ENCODE measurements at places on chromosomes 1 and 21. TPM values are rescaled to one million over a fixed set of nuclear protein-coding genes. Genes with fewer than 3 reads are reported as not detected.

DNA sequence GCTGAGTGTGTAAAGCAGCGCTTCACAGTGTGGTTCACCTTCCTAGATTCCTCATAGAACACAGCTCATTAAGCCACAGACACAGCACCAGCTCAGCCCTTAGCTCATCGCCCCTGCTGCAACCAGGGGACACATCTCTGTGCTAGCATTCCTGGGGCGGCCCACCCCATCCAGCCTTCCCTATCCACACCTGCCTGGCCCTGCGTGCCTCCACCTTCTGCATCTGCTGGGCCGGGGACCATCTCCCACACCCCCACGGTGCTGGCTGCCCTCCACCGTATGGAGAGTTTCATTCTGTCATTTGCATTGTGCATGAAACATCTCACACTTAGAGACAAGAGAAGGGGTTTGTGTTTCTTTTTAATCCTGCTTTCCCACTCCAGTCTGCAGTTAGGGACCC lies 35.8 kb upstream of the PRSS38 start:
- DNase-seq = no peak

DNA sequence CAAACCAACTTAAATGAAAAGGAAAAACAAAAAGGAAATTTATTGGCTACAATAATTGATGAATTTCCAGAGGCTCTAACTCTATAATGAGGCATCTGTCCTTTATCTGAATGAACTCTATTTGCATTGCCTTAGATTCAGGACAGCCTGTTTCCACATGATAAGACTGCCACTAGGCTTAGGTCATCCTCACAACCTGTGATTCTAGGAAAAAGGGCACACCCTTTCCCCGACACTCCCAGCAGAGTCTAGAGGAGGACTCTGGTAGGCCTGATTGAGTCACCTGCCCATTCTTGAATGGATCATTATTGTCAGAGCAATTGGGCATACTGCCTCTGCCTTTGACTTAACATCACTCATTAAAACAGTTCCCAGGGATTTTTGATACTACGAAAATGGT lies 262.8 kb downstream of the TPR start:
- peak; percentile 25 for DNase-seq

DNA sequence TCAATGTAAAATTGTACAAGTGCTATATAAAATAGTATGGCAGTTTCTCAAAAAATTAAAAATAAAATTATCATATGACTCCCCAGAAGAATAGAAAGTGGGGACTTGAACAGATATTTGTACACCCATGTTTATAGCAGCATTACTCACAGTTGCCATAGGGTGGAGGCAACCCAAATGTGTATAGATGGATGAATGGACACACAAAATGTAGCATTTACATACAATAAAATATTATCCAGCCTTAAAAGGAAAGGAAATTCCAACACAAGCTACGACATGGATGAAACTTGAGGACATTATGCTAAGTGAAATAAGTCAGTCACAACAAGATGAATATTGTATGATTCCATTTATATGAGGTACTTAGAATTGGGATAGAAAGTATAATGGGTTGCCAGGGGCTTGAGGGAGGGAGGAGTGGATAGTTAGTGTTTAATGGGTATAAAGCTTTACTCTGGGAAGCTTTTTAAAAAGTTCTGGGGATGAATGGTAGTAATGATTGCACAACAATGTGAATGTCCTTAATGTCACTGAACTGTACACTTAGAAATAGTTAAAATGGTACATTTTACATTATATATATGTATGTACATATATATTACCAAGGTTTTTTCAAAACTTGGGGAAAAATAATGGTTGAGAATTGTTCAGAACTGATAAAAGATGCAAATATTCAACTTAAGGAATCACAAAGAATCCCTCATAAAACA lies 53.0 kb upstream of the ADORA3 start:
- DNase-seq = no peak

DNA sequence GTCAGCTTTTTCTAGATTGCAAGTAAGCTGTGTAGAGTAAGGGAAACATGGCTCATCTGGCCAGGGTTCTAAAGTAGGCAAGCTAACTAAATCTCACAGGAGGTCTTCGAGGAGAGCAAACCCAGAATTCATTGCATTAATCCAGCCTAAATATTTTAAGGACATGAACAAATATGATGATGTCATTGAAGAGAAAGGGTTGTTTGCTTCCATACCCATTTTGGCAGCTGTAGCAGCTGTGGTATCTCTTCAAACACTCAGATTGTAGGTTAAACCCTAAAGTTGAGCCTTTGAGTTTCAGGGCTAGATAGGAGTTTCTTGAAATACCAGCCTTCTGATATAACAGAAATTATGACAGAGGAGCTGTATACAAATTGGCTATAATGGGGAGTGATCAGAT lies 200.5 kb upstream of the C1orf105 start:
- DNase-seq = no peak

DNA sequence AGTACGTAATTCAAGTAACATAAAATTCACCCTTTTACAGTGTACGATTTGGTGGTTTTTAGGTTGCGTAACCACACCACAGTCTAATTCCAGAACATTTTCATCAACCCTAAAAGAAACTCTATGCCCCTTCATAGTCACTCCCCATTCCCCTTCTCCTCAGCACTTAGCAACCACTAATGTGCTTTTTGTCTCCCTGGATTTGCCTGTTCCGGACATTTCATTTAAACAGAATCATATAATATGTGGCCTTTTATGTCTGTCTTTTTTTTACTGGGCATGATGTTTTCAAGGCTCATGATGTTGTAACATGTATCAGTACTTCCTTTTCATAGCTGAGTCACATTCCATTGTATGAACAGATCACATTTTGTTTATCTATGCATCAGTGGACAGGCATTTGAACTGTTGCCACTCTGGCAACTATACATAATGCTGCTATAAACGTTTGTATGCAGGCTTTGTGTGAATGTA lies 20.8 kb downstream of the OBSCN start:
- no peak for DNase-seq

DNA sequence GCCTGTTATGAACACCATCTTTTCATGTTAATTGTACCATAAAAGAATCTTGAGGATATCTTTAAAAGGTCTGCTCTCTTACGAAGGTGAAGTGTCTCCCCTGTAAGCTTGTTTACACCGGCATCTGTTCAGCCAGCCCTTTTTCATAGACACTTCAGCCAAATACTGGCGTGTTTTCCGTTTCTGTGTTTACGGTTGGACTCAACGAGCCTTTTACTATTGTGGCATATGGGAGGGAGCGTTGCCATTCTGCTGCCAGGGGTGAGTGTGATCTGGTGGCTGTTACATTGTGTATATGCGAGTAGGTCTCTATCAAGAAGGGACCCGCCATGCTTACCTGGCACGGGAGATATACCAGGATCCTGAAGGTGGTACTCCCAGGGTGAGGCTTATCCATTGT lies 433.8 kb downstream of the CAMTA1 start:
- no peak for DNase-seq

DNA sequence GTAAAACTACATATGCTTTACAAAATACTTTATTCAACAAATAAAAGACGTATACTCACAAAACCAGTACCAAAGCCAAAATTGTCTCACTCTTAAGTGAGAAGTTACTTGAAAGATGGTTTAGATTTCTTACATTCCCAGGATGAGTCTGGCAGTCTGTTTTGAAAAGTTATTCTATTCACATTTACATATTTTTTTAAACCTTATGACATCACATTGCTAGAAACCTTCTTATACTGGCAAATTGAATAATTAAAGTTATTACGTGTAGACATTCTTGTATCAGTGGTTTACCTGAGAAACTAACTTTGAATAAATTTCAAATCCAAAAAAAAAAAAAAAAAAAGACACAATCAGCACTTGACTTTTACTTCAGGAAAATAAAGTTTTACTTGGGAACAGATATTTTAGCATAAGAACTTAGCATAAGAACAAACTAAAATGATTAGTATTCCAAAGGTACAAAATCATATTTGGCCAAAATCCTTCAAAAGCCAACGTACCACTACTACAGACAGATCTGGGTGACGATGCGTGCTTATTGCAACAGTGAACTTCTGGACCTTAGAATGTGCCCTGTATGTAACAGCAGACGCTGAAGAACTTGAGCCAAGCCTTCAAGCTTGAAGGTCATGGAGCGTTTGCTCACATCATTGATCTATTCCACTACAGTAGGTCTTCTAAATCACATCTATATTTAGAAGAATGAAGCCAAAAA lies 2.5 kb downstream of the CDC42BPA start:
- DNase-seq = peak; percentile 33

GRCh38 chr1:47785118-47785517 lies 212.1 kb downstream of the TRABD2B start:
- no peak for DNase-seq

GRCh38 chr1:235325854-235326253 lies 2.1 kb downstream of the ARID4B start:
- no peak for DNase-seq

DNA sequence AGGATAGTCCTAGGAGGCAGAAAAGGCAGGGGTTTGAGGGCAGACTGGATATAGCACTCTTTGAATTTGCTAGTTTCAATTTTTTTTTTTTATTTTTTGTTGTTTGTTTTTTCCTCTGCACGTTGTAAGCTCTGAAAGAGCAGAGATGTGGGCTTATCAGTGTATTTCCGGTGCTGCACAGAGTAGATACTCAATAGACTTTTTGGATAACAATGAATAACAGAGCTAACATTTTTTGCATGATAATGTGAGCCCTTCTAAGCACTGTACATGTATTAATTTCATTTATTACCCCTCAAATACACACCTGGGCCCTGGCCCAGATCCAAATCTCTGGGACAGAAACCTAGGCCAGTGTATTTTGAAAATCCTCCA lies 17.1 kb upstream of the PARP1 start:
- no peak for DNase-seq

DNA sequence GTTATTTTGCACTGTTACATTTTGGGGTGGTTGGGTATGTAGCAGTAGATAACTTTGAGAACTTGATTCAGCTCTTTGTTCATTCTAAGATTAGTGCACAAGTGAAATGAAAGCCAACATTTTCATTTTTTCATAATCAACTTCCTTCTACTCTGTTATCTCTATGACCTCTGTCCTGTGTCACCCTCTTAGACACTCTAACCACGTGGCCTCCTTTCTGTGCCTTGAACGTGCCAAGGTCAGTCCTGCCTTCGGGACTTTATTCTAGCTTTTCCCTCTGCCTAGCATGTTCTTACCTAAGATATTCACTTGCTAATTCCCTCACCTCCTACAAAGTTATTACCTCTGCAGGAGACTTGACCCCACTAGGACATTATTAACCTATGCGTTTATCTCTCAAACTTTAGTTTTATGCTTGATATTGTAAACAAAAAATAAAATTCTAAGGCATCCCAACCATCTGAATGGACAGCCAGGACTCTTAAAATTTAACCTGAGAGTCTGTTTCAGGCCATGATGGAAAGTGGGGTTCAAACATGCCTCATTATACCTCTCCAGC lies 19.2 kb upstream of the EDEM3 start:
- no peak for DNase-seq

DNA sequence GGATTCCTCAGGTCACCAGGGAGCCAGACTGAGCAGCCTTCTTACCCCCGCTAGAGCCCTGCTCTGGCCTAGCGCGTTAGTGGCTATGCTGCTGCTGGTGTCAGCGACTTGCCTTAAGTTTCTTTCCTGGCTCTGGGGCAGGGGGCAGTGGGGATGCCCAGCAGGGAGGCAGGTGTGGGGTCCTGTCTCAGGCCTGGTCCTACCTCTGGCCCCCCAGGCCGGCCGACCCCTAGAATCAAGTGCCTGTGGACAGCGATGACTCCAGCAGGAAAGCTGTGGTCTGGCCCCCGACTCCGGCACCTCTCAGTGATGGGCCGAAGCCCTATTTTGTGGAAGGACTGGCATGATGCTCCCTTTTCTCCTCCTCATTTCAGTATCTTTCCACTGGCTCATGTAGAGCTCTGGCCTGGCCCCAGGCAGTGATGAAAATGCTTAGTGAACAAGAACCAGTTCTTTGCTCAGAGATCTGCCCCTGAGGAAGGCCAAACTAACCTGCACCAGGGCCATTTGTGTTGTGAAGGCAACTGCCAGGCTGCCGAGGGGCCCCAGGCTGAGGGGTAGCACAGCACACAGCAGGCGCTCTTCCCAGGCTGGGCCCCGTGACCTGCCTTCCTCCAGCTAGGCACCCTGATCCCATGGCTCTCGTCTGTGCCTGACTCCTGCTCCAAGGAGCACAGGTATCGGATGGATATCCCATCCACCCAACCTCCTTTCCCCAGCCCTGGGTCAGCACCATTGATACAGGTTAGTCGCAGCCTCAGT lies 23.7 kb downstream of the MRPL37 start:
- no peak for DNase-seq

DNA sequence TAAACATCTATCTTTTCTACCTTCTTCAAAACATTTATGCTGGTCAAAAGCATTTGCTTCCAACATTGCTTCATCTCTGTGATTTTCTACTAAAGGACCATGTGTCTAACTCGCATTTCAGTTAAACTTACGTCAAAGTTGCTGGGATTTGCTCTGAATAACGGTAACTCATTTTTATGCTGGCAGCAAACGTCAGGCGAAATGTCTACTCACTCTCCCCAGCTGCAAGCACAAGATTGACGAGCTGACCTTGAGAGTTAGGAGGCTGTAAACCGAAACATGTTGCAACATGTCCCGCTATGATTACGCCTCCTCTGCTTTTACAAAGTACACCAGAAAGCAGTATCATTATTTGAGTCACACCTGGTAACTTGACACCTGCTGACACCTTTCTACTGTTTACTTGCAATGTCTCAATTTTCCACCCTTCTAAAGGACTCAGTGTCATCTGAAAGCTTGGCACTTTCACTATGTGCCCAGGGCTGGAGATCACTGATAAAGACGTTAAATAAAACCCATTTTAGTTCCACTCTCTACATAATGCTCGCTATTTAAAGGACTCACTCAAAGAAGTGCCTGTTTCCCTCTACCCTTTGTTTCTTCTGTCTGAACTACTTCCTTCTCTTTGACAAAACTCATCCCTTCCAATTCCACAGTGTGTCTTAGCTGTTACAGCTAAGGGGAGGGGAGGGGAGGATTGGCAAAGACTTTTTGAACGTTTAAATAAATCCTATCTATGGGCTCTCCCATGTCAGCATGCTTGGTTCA lies 111.9 kb downstream of the PTPN14 start:
- DNase-seq = no peak

Gene KDF1
- total RNA-seq = 0.18 TPM

Gene AK5
- 0.77 TPM for total RNA-seq

Gene VHLL
- not detected for total RNA-seq

Gene CFH
- total RNA-seq = 131 TPM

Gene DOCK7
- 16.0 TPM for total RNA-seq

Gene ATAD3C
- total RNA-seq = 1.7 TPM

Gene GJC2
- total RNA-seq = 2.3 TPM

Gene UBL4B
- not detected for total RNA-seq

Gene WLS
- 92.2 TPM for total RNA-seq
